NCI-H2107 (cell line): ENCODE measurements at places on chromosomes 6 and 20.

- DNase-seq, result no peak
Observed at GRCh38 chr6:119957195-119957594, 607.6 kb upstream of the MAN1A1 start.

GRCh38 chr6:21026576-21027273 lies 492.5 kb downstream of the CDKAL1 start:
- no peak for DNase-seq

- DNase-seq, result no peak
Observed at GRCh38 chr6:160730911-160731310, 28.9 kb downstream of the PLG start.

GRCh38 chr6:112044856-112045255 lies 9.0 kb upstream of the CCN6 start:
- no peak for DNase-seq

DNA sequence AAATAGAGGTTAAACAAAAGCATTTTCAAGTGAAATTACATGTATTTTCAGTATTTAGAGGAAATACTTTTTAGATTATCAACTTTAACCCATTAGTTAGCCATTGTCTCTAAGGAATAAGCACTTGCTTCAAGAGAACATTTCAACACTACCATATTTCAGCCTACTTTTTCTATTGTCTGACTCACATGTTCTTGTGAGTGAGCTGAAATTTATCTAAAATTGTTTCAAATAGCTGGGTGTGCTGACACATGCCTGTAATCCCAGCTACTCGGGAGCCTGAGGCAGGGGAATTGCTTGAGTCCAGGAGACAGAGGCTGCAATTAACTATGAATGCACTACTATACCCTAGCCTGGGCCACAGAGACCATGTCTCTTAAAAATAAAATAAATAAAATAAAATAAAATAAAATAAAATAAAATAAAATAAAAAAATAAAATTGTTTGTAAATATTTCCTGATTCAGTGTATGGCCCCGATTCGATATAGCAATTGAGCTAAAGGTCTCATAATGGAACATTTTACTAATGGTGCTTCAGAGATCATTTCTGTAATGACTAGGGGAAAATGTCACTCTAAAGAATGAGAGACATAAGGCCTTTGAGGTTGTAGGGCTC lies 324.6 kb upstream of the PLCB4 start:
- DNase-seq, result no peak

- no peak for DNase-seq
Observed at GRCh38 chr6:20024978-20025377, 187.3 kb downstream of the MBOAT1 start.

DNA sequence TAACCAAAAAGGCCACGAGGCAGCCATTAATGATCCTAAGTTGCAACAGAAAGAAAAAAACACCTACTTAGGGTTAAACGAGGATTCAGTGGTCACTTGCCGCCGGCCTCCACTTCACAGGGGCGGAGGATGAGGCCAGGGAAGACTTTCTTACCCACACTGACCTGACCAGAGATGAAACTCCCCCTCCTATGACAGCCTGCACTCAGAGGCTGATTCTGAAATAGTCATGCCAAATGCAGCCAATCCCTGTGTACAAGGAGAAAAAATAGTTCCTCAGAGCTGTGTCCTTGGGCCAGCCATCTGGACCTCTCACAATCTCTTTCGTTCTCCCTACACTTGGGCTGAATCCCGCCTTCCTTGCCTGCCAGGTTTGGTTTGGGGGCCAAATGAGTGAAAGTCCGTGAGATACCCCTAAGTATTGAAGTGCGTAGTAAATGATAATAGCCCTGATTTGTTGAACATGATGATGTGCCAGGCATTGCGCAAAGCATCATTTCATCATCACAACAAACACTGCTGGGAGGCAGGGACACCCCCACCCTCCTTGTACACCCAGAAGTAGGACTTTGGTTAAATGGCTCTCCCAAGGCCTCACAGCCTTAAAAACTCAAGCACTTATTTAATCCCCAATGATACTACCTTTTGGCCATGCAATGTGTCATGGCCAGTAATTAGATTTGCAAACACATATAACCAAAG lies 3.2 kb upstream of the IRF4 start:
- no peak for DNase-seq

DNA sequence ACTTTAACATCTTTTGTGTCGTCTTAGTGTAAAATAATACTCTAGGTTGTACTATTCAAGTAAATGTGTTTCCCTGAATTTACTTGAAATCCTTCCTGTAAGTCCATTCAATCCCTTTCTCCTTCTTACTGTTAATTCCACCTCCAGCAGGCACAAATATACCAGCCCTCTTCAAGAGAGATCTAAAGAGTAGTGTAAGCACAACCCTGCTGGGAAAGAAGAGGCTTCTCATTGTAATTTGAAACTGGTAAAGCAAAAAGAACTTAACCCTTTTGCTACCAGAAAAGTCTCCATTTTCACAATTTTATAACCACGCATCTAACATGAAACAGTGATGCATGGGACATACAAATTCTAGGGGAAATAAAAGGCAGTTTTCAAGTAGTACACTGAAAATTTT lies at the start of gene BMP5:
TSS of gene BMP5 (minus strand) at position 191 of the 400 bp plus-strand sequence. CDS start 725 bp downstream, outside the sequence.
- DNase-seq, result no peak

DNA sequence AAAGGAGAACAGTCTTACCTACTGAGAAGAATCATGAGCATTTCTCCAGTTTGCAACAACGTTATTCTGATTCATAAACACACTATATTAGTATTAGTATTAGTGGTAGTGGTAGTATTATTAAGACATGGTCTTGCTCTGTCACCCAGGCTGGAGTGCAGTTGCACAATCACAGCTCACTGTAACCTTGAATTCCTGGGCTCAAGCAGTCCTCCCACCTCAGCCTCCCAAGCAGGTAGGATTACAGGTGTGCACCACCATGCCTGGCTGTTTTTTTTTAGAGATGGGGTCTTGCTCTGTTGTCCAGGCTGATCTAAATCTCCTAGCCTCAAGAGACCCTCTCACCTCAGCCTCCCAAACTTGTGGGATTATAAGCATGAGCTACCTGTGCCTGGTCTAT lies 363.5 kb downstream of the SAMD5 start:
- no peak for DNase-seq

GRCh38 chr20:22341508-22341907 lies 242.9 kb downstream of the FOXA2 start:
- no peak for DNase-seq

- no peak for DNase-seq
Observed at GRCh38 chr6:110769923-110770322, 45.3 kb downstream of the CDK19 start.

- no peak for DNase-seq
Observed at GRCh38 chr6:44404022-44404714, 16.7 kb downstream of the CDC5L start.

DNA sequence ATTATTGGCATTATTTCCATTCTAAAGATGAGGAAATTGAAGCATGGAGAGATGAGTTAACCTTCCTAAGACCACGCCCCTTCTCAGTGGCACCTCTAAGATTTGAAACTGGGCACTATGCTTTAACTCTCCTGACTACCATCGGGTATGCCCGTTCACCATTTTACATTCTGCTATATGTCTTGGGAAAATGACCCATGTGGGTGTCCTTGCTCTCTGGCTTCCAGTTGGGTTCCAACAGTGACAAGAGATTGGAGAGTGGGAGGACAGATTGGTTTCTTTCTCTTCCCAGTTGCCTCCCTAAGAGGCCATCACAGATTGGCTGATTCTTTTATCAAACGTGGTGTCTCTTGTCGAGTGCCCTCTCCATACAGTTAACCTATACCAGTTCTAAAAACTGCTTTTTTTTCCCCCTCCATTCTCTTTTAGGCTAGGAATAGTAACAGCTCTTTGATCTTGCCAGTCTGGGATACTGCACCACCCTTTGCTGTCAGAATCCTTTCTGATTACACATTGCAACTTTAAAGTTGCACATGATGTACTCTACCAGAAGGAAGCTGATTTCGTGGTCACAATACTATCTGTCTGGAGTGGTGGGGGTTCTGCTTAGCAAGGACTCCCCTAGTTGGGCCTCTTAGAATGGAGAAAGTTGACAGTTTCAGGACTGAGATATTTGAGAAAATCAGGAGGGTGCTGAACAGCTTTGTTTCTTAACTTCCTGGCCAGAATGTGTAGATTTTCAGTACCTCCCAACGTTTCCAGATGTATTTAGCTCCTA lies 88.0 kb upstream of the ELOVL5 start:
- no peak for DNase-seq

DNA sequence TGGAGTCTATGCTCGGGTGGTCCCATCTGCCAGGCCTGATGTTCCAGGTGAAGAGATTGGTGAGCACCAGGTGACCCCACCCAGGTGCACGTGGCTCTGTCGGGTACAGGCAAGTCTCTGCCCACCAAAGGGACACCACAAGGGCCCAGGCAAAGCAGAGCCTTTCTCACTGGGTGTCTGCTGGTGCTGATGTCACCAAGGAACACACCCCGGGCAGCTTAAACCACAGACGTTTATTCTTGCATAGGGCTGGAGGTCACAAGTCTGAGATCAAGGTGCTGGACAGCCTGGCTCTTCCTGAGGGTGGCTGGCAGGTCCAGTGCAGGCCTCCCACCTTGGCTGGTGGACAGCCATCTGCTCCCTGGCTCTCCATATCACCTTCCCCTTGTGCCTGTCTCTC lies 100.7 kb upstream of the CD93 start:
- DNase-seq, result no peak

- no peak for DNase-seq
Observed at GRCh38 chr20:57313230-57313629, 16.4 kb upstream of the SPO11 start.

- DNase-seq, result no peak
Observed at GRCh38 chr20:45098103-45098773, 2.7 kb downstream of the KCNS1 start.

GRCh38 chr20:35604449-35604747 lies 11.2 kb upstream of the SPAG4 start:
- DNase-seq, result no peak

DNA sequence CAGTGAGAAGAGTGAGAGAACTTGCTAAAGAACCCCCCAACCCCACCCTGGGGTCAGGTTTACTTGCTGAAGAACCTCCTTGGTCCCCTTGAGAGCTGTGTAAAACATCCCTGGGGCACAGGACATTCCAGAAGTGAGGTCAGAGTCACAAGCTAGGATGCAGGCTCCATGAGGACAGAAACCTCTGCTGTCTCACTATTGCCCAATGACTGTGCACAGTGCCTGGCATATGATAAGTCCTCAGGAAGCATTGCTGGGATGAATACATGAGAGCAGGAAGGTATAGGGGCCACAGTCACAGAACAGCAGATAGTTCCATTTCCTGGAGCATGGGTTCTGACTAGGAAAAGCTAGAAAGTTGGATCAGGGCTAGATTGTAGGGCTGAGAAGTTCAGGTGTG lies 18.4 kb downstream of the NT5E start:
- DNase-seq, result no peak

DNA sequence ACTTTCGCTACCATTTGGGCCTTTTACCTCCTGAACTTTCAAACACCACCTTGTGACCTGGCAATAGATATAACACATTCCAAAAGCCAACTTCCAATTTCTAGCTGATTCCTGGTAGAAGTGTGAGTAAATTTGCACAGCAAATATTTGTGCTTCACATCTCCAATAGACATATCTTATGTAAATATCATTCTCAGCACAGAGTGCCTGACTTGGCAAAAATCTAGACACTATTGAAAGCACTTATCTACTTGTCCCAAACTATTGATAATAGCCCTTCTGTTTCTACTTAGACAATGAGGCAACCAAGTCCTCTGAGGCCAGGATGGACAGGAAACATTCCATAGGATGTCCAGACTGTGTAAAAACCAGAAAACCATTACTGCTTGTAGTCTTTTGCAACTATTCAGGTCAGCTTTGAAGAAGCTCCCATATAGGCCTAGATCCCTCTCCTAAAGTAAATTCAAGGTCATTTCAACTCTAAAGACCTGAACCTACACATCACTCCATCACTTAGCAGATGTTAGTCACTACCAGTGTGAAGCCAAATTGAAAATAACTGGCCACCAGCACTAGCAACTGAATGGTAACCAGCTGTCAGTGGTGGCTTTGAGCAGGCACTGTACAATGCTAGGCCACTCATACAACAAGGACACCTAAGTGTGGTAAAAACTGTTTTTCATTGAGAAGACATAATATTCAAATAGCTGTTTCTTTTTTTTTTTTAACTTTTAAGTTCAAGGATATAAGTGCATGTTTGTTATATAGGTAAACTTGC lies 95.3 kb upstream of the RSPO3 start:
- DNase-seq, result no peak

- no peak for DNase-seq
Observed at GRCh38 chr6:95593025-95593424, 15.7 kb downstream of the MANEA start.

GRCh38 chr6:139338795-139339194 lies 35.7 kb downstream of the CITED2 start:
- no peak for DNase-seq

GRCh38 chr6:161522276-161522675 lies 248.4 kb upstream of the AGPAT4 start:
- no peak for DNase-seq

GRCh38 chr6:27545271-27546046 lies 72.6 kb upstream of the ZNF184 start:
- DNase-seq, result no peak

DNA sequence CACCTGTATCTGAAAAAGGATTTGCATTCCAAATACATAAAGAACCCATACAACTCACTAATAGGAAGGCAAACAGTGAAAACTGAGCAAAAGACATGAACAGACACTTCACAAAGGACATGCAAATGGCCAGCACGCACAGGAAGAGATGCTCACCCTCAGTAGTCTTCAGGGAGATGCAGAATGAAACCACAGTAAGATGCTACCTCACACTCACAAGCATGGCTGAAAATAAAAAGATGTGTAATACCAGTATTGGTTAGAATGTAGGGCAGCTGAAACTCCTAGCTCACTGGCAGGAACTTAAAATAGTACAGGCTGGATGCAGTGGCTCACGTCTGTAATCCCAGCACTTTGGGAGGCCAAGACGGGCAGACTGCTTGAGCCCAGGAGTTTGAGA lies 64.6 kb downstream of the SNX5 start:
- no peak for DNase-seq

- DNase-seq, result no peak
Observed at GRCh38 chr6:106553440-106553839, 75.9 kb downstream of the RTN4IP1 start.

DNA sequence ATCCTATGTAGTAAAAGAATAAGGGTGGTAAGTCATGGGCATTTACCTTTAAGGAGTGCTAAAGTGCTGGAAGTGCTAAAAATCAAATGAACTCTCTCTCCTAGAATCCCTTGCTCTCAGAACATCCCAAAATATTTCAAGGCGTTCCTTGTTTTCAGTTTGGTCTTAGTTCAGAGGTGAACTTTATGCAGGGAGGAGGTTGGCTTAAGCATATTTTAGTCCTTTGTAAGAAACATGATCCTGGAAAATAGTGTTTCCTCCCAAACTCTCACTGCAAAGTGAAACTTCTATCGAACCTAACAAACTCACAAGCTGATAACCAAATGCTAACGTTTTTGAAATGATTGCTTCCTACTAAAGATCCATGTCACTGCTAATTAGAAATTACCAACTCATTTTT lies 231.4 kb downstream of the FOXC1 start:
- DNase-seq, result no peak

DNA sequence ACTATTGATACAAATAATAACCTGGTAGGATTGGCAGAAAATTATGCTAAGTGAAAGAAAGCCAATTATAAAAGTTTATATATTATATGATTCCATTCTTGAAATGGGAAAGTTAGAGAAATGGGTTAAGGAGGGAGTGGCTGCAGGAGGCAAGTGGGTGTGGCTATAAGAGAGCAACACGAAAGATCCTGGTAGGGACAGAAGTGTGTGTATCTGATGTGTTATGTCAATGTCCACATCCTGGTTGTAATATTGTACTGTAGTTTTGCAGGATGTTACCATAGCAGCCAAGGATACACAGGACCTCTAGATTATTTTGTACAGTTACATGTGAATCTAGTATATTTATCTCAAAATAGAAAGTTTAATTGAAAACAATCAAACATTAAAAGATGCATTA lies 46.8 kb downstream of the SNX5 start:
- DNase-seq, result no peak
